GM12865 (cell line): ENCODE measurements at places on chromosomes 3 and 15.
A peak's percentile ranks its signal among the peaks of the same experiment; 100 is the strongest.

- DNase-seq = peak; percentile 12
Observed at GRCh38 chr3:134364061-134364935, 9.9 kb downstream of the AMOTL2 start.

- no peak for DNase-seq
Observed at GRCh38 chr3:79367803-79368202, 400.0 kb downstream of the ROBO1 start.

- DNase-seq = no peak
Observed at GRCh38 chr15:33243393-33243792, 48.9 kb upstream of the FMN1 start.

DNA sequence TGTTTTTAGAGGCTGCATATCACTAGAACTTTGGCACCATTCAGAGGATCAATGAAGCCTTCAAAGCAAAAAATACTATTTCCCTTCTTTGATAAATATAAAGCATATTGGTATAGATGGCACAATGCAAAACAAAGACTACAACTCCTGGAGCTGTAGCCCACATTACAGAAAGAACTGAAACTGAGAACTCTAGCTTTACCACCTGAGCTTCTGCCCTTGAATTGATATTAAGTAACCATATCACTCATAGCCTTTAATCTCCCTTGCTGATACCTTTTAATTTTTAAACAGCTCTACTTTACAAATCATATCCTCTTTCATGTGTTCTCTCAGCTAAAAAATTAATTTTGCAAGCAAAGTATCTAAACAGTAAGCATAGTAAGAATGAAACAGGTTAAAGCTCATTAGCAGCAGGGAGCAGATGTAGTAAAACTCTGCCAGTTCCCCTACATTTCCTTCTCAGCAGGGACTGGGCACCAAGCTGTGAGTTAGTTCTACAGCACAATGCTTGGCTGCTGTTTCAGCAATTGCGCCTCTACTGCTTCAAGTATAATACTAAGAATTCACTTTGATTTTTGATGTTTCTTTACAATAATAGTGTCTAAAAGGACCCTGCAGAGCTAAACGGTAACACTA is 97.9 kb upstream of the NANOGP8 start:
- peak; percentile 34 for DNase-seq

DNA sequence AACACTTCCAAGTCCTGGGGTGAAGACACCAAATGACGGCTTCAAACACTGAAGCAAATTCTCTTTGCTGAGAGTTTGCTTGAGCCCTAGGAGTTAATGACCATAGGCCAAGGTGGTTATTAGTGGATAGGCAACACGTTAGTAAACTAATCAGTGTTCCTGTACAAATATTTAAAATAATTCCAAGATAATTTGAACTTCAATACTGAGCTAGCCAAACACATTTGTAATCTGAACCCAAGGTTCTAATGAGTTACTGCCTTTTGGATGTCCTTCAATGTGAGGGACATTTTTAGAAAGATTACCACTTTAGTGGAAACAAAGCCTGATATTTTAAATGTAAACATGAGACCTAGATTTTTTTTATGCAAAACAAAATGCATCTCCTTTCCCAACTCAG is 94.6 kb downstream of the THRB start:
- DNase-seq = no peak

DNA sequence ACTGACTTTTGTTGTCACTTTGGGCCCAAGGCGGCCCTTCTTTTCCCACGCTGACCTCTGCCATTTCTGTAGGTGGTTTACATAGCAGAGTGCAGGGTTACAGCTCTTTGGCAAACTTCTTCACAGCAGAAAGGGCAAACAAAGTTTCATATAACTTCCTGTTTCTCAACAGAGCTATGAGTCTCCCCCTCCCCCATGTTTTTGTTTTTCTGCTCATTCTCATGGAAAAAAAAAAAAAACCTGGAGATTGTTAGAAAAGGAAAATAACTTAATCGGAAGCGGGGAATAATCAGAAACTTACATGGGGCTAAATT is 342.0 kb upstream of the NR2F2 start:
- peak; percentile 36 for DNase-seq

GRCh38 chr15:90550919-90551318 is 21.2 kb downstream of the CRTC3 start:
- peak; percentile 42 for DNase-seq

DNA sequence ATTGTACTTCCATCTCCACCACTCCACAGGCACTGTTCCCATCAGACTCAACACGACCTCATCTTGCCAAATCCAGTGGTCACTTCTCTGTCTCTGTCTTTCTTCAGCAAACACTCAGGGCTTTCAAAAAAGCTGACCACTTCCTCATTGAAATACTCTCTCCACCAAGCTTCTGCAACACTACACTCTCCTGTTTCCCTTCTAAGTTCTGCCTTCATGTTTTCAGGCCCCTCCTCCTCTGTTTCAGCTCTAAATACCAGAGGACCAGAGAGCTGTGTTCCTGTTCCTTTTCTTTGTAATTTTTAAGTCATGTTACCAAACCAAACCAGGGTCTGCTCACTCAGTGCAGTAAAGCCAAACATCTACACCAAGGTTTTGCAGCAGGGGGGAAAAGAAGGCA is 33.8 kb upstream of the ACP3 start:
- DNase-seq = peak; percentile 32

- DNase-seq = no peak
Observed at GRCh38 chr15:45139770-45140169, 10.0 kb downstream of the DUOX1 start.
